ENCODE measurements at places on chromosomes 16 and 17. TPM values are rescaled to one million over a fixed set of nuclear protein-coding genes. Genes with fewer than 3 reads are reported as not detected.

CYBA gene
- total RNA-seq = 490 TPM

HCRT gene
- total RNA-seq = not detected

DOC2B gene
- total RNA-seq = not detected

UNC45B gene
- total RNA-seq = not detected

TBC1D3H gene
- total RNA-seq = not detected

KRT31 gene
- not detected for total RNA-seq

SLC16A5 gene
- total RNA-seq = 4.4 TPM

DNAAF8 gene
- total RNA-seq = 0.97 TPM

CACNG1 gene
- not detected for total RNA-seq

KRT33A gene
- total RNA-seq = not detected

GNAO1 gene
- total RNA-seq = not detected

TBX2 gene
- total RNA-seq = 11.2 TPM

SLC16A6 gene
- not detected for total RNA-seq

TP53 gene
- 42.1 TPM for total RNA-seq

SOX15 gene
- total RNA-seq = not detected

RAD51D gene
- 4.7 TPM for total RNA-seq

ABCA9 gene
- 44.6 TPM for total RNA-seq

PLA2G10 gene
- not detected for total RNA-seq

MSLN gene
- not detected for total RNA-seq

KRTAP2-3 gene
- total RNA-seq = not detected

TSNAXIP1 gene
- total RNA-seq = 0.97 TPM

ST6GALNAC1 gene
- total RNA-seq = 0.54 TPM

ZDHHC1 gene
- total RNA-seq = 9.2 TPM

MGAT5B gene
- 0.49 TPM for total RNA-seq

PRAC2 gene
- total RNA-seq = not detected

MT1F gene
- total RNA-seq = not detected

FAM171A2 gene
- 7.2 TPM for total RNA-seq

NUBP2 gene
- 64.0 TPM for total RNA-seq

SOST gene
- total RNA-seq = not detected

ST6GALNAC2 gene
- total RNA-seq = 1.3 TPM

UTS2R gene
- not detected for total RNA-seq

GP2 gene
- total RNA-seq = not detected

NPIPA7 gene
- total RNA-seq = 19.9 TPM

HOXB1 gene
- total RNA-seq = not detected

CLEC3A gene
- total RNA-seq = not detected

FBXL19 gene
- total RNA-seq = 15.2 TPM

POLDIP2 gene
- total RNA-seq = 72.9 TPM

UBB gene
- total RNA-seq = 828 TPM

GUCY2D gene
- not detected for total RNA-seq

RHBDF2 gene
- total RNA-seq = 26.7 TPM

SEPTIN12 gene
- total RNA-seq = not detected

NHLRC4 gene
- total RNA-seq = 6.5 TPM

CDH13 gene
- total RNA-seq = 248 TPM

CCL8 gene
- not detected for total RNA-seq

AHSP gene
- not detected for total RNA-seq

CDH5 gene
- 30.6 TPM for total RNA-seq

NGFR gene
- 0.81 TPM for total RNA-seq

NUDT16L1 gene
- 13.6 TPM for total RNA-seq

FOXL1 gene
- 1.6 TPM for total RNA-seq

CCL3 gene
- total RNA-seq = not detected

CD79B gene
- not detected for total RNA-seq

HS3ST3A1 gene
- total RNA-seq = 2.6 TPM

ZNF668 gene
- 15.9 TPM for total RNA-seq

NPIPB9 gene
- not detected for total RNA-seq

SHISA6 gene
- not detected for total RNA-seq

NOS2 gene
- total RNA-seq = 0.49 TPM

C17orf67 gene
- total RNA-seq = 0.16 TPM

ALKBH5 gene
- total RNA-seq = 100 TPM
